Kidney tubule cell (primary cell): ENCODE measurements at places on chromosomes 3 and 15.
A peak's percentile ranks its signal among the peaks of the same experiment; 100 is the strongest.

GRCh38 chr3:8416965-8417364 is 84.7 kb upstream of the LMCD1 start:
- peak; percentile 16 for DNase-seq

DNA sequence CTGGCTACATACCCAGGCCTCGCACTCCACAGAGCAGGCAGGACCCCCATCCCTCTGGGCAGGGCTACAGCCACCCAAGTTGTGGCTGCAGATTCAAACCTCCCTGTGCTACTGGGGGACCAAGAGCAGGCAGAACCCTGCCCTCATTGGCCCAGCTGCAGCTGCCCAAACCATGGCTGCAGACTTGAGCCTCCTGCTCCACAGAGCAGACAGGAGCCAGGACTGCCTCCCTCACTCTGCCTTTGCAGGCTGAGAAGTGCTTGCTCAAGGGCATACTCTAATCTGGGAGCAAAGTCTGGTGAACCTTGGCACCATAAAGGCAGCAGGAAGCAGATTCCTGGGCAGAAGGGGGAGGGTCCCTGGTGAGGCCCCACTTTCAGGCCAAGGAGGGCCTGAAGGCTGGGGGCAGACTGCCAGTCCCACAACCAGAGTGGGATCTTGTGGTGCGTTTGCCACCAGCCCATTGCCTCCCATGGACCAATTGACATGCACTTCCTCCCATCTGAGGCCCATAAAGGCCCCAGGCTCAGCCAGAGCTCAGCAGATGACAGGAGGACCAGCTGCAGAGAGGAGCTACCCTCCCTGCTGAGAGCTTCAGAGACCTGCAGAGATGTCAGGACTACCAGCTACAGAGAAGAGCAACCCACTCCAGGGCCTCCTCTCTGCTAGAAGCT is 64.2 kb upstream of the EPHA6 start:
- DNase-seq = no peak

- DNase-seq = no peak
Measured at GRCh38 chr3:155609586-155609985, 135.3 kb downstream of the PLCH1 start.

DNA sequence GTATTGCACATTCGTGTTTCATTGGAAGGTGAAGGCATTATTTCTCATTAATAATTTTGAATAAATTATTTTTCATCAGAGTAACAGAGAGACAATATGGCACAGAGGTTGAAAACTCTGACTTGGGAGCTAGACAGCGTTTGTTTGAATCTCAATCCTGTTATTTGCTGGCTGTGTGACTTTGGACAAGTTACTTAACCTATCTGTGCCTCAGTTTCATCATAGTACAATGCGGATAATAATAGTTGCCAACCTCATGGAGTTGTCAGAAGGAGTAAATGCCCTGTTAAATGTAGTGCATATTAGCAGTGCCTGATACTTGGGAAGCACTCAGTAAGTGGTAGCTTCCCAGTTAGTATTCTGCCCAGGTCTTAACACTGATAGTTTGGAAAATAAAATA is 151.7 kb downstream of the SPATA16 start:
- no peak for DNase-seq

- DNase-seq = peak; percentile 9
Measured at GRCh38 chr3:59482684-59483083, 432.9 kb upstream of the CFAP20DC start.

DNA sequence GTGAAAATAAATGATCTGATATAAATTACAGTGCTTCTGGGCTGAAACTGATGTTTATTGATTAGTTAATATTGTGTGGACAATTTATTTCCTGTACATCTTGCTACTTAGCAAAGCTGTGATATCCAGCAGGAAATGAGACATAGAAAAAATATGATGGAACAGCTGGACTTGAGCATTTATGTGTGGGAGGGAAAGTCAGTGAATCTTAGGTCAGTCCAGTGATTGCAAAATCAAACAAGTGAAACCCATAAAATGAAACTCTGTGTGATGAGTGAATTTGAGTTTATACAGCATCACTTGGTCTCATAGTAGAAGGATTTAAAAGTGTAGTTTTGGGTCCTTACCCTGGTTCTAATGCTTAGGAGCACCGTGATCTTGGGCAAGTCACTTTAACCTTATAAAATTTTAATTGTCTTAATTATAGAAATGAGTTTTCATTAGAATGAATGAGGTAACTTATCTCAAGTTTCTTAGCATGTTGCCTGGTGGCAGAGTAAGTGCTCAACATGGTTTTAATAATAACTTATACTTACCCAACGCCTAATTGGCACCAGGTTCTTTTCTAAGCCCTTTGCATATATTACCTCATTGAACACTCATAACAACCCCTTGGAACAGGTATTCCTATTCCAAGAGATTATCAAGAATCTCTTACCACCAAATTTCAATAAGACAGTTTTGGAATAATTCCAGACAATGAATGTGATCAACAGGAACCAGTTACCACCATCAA is 194.6 kb downstream of the ADAMTSL3 start:
- peak; percentile 81 for DNase-seq
